NCI-H1048 (cell line): ENCODE measurements at places on chromosomes 2 and 18.

- DNase-seq: no peak
Observed at GRCh38 chr2:36596397-36596796, 1.6 kb downstream of the FEZ2 start.

DNA sequence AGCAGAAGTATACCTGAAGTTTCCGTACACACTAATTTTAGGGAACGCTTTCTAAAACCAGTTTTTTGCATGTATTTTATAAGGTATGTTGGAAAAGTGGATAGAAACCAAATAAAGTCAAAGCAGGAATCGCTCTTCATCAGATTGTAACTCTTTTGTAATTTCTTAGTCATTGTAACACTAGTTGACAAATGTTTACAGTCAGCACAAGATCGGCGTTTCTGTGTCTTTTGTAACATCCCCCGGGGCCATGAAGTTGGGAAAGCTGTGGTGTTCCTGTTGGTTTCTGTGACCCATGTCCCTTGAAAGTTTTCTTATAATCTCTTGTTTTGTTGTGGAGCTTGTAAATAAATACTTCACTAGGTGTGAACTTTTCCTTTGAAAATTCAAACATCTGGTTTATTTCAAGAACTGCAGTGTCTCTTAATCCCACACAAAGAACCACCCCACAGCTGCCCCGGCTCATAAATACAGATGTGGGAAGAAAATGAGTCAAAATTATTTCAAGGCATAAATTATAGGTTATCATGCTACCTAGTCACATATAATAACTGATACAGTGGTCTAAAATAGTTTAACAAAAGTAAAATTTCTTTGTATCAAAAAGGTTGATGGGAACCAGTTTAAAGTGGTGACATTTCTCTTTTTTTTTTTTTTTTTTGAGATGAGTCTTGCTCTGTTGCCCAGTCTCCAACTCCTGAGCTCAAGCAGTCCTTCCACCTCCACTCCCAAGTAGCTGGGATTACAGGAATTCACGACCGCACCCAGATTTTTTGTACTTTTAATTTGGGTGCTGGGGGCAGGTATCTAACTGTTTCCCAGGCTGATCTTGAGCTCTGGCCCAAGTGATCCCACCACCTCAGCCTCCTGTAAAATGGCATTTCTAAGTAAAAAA is 751 bp upstream of the NMI start:
- DNase-seq: no peak

- DNase-seq: no peak
Observed at GRCh38 chr2:234290671-234291070, 206.2 kb downstream of the ARL4C start.

DNA sequence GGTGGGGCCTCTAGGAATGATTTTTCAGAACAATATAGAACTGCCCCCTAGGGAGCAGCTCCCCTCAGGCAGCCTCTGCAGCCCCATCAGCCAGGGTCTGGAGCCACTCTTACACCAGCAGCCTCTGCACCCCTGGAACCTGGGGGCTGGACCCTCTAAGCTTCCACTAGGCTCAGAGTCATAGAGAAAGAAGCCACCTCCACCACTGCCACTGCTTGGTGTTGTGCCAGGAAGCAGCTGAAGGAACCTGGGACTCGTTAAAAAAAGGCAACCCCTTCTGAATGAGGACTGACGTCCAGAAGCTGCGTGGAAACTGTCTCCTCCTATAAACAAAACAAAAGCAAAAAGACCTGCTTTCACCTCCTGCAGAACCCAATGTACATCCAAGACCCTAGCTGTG is 98.1 kb upstream of the HS6ST1 start:
- no peak for DNase-seq

DNA sequence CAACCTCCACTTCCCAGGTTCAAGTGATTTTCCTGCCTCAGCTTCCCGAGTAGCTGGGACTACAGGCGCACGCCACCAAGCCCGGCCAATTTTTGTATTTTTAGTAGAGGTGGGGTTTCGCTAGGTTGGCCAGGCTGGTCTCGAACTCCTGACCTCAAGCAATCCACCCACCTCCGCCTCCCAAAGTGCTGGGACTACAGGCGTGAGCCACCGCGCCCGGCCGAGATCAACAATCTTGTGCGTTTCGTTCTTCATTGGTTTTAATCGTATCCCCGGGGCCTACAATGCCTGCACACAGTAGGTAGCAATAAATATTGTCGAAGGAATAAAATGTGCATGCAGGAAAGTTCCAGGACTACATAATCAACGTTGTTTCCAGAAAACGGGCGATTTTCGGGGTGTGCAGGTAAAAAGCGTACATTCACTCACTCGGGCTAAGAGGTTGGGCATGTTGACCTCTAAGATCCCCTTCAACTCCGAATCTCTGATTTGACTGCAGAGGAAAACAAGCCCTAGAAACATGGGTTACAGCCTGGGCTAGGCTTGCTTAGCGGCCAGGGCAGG is 2.7 kb upstream of the SOS1 start:
- DNase-seq: no peak

- no peak for DNase-seq
Observed at GRCh38 chr18:38996056-38996455, 1430.5 kb upstream of the CELF4 start.

DNA sequence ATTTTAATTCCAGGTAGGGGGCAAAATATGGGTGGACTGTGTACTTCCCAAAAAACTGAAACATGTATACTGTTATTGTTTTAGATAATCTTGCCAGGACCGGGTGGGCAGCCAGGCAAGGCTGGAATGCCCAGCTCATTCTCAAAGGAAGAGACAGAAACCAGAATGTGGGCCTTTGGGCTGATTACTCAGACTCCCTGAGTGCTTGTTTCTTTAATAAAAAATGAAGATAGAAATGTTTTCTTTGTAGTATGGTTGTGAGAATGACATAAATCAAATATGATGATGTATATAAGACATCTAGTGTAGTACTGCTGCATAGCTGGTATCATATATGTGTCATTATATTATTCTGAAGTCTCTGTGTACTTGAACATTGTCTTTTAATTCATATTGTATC is 231.6 kb upstream of the NT5C1B start:
- no peak for DNase-seq

GRCh38 chr2:181047829-181048228 is 67.4 kb downstream of the UBE2E3 start:
- DNase-seq: no peak

DNA sequence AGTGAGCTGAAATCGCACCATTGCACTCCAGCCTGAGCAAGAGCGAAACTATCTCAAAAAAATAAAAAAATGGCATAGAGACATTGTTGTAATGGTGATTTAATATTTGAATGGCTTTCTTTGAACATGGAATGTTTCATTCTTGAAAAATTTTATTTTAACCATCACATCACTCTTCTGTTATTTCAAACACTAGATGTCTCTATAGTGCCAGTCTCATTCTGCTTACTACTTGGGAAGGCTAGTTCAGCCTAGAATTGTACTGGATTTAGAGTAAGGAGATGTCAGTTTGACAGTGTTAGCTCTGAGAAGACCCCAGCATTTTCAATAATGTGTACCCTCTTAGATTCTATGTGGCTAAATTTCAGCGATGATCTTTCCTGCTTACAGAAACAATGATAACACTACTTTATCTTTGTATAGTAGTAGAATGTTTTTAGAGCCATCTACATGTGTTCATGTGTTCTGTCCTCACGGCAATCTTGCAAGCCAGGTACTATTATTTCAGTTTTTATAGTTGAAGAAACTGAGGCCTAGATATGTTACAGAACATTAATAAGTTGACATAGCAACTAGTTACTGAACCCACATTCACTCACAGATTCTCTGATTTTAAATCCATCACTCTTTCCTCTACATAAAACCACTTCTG is 142.9 kb upstream of the ZSWIM2 start:
- no peak for DNase-seq

DNA sequence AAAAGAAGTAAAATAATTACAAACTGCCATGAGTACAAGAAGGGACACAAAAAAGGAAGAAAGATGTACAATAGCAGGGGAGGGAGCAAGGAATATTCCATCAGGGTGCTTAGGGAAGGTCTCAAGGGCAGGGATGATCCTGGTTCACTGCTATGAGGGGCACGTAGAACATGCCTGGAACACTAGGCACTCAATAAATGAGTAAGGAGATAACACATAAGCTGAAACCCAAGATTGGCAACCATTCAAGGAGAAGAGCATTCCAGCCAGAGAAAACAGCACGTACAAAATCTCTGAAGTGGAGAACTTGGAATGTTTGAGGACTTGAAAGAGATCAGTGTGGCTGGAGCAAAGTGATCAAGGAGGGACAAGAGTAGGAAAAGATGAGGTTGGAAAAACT is 103.2 kb downstream of the FAM161A start:
- DNase-seq: no peak

GRCh38 chr18:36128530-36128870 is 640 bp downstream of the SLC39A6 start:
- no peak for DNase-seq

DNA sequence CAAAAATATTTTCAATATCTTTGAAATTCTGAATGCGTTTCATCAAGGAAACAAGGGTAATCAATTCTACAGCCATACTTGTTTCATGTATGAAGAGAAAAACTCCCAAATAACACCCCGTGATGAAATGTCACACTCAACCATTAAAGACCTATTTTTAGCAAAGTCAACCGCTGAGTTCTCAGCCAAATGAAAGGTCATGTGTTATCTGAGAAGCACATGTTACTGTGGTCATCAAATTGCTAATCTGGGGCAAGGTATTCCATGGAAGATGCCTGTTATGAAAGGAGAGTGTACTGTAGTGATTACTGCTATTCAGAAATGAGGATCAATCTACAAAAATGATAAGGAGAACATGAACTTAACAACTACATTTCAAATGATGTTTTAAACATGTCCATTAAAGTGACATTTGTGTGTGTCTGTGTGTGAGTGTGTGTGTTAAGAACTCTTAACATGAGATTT is 126.7 kb downstream of the BCL2 start:
- no peak for DNase-seq

GRCh38 chr2:86793752-86794151 is 3.0 kb upstream of the CD8A start:
- DNase-seq: no peak

DNA sequence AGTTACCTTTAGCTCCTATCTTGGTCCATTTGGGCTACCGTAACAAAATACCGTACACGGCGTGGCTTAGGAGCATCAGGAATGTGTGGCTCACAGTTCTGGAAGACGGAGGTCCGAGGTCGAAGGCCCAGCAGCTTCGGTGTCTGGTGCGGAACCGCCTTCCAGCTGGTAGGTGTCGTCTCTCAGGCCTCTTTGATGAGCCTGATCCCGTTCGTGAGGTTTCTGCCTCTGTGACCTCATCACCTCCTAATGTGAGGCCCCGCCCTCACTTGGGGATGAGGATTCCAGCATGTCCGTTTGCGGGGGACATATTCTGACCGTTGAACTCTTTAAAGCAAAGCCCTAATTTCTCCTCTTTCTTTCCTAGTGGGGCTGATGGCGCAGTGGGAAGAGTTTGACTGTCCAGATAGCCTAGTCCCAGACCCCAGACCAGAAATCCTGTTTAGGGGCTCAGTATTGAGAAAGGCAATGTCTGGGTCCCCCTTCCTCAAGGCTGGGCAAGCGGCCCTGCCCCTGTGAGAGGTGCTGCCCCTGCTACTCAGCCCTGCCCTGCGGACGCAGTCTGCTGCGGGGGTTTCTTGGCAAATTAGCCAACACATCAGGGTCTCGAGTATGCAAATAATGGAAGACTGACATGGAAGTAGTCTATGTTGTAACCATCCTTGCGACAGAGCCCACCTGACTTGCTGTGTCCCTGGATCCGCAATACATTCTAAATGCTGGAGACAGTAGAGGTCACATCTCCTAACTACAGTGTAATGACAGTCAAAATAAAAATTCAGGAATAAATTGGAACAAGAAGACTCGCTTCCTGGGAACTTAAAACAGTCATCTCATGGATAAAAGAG is 128.0 kb downstream of the ASB1 start:
- DNase-seq: no peak

- DNase-seq: no peak
Observed at GRCh38 chr2:112803691-112804521, 19.6 kb upstream of the IL1A start.

DNA sequence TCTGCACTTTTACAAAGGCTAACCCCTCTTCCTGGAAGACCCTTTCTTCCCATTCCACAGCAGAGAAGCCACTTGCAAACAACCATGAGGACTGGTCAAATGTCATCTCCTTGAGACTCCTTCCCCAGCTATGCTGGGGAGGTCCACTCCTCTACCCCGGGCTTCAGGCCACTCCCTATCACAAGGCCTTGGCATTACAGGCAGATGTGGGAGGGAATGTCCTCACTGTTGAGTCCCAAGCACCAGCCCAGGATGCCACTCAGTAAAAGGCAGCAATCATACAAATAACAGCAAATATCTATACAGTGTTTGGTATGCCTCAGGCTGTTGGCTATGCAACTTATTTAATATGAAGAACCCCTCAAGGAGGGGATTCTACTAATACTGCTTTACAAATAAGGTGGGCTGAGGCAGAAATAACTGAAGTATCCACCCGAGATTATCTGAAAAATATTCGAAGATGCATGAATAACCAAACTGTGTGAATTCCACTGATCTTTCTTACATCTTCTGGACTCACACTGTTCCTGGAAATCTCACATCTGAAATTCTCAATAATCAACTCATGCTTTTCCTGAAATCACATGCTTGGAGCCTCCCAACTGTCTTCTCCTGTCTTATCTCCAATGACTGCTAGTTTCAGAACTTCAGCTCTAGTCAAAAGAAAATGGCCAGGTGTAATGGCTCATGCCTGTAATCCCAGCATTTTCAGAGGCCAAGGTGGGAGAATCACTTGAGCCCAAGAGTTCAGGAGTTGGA is 226.3 kb downstream of the TCF4 start:
- no peak for DNase-seq

GRCh38 chr18:12928641-12929040 is 19.2 kb upstream of the SEH1L start:
- DNase-seq: no peak

DNA sequence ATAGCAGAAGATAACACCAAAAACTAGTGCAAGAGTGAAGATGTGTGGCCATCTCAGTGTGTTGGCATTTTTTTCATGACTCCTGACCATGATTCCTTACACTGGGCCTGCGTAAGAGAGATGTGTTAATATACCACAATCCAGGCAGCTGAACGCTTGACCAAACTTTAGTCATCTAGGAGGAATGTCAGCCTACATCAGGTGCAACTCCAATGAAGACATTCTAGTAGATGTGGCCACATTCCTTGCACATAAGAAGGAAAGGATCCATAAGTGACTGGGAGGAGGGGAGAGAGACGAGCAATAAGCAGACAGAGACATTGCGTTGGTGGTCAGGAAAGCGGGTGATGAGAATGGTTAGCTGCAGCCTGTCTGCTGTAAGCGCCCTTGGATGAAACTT is 42.6 kb downstream of the CYRIA start:
- DNase-seq: no peak

DNA sequence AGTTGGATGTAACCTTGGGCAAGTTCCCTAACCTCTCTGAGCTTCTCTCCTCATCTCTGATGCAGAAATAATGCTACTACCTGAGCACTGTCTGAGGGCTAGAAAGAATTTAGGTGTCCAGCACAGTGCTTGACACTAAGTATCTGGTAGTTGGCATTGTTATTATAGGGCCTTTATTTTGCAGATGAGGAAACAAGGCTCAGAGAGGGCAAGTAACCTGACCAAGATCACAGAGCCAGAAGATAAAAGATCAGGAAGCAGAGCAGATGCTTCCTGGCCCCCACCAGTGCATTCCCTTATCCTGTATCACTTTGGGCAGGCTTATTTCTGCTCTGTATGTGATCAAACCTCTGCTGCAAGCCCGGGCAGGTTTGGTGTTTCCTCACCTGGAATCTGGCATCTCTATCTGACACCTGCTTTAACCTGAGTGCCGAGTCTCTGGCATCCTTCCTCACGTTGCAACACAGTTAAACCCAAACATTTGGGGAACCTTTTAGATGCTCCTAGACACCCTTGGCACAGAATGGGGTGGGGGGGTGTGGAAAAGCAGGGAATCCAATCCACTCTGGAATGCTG is 69.9 kb downstream of the PLB1 start:
- DNase-seq: no peak
